Suprapubic skin (tissue), 4 donors: ENCODE measurements at places on chromosomes 11 and 22. TPM values are rescaled to one million over a fixed set of nuclear protein-coding genes. Genes with fewer than 3 reads are reported as not detected.

The PIM3 gene
- total RNA-seq = 103 TPM

The TMEM151A gene
- not detected for total RNA-seq

GRCh38 chr22:30078320-30079311 is 1.6 kb upstream of the HORMAD2 start:
- no peak for DNase-seq

DNA sequence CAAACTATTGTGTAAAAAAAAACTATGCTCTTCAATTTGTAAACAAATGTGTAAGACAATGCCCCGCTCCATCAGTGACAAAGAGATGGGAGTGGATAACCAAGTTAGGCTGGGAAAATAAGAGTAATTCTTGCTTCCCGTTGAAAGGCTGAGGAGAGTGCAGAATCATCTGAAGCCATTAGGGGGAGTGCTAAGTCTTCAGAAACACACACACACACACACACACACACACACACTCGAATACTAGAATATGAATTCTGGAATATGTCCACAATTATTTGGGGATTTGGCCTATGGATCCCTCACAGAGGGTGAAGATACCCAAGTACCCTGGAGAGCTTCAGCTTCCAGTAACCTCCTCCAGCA is 27.8 kb upstream of the ROBO3 start:
- DNase-seq = no peak

DNA sequence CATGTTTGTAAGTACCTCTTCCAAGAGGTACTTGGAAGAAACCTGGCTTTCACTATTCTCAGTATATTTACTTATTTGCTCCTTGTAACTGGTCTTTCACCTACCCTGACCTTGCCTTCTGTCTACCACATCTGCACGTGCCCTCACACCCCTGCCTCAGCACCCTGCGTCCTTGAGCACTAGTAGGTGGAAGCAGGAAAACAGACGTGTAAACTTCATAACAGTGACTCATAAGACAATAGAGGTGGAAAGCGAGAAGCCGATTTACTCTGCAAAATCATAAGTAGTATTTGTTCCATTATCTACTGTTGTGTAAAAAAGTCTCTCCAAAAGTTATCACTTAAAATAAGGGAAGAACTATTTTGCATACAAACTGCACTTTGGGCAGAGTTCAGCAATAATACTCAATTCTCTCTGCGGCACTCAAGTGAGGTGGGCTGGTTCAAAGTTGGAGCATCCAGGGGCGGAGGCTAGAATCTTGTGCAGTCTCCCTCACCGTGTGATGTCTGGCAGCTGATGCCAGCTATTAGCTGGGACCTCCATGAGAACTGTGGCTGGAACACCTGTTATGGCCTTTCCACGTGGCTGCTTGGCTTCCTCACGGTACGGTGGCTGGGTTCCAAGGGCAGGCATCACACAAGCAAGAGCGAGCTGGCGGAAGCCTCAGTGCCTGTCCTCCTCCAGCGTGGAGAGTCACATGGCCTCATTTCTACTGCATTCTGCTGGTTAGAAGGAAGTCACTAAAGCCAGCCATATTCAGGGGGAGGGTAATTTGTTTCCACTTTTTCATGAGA is 30.4 kb downstream of the PACS1 start:
- DNase-seq = peak; percentile 74

DNA sequence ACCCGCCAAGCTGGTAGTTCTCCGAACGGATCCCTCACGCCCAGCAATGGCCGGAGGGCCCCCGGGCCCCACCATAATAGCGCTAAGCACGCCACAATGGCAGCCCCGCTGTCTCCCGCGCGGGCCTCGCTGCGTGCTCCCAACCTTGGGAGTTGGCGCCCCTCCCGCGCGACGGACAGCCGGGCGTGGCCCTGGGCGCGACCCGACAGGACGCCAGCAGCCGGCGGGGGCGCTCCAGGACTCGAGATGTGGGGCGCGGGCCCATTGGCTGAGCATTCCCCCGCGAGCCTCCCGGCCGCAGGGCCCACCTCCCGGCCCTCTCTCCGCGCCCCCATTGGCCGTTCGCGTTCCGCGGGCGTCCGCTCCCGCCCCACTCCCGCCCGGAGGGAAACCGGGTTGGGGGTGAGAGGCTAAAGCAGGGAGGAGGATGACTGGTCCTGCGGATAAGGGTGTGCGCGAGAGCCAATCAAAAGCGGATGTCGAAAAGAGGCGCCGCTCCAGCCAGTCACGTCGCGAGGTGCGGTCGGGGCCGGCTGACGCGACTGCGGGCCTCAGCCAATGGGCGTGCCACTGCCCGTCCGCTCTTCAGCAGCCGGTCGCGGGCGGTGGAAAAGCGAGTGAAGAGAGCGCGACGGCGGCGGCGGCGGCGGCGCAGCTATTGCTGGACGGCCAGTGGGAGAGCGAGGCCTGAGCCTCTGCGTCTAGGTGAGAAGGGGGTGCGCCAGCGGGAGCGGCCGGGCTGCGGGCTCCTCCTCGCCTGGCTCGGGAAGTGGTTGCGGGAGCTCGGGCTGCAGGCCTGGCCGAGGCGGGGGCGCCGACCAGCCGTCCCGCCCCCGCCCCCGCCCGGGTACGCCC is at the start of gene FAR1:
TSS of gene FAR1 (plus strand) at position 567 of the 855 bp plus-strand sequence. CDS start 26,098 bp downstream, outside the sequence.
- DNase-seq = peak; percentile 98

GRCh38 chr22:50190182-50190940 is 4.6 kb downstream of the TRABD start:
- peak; percentile 91 for DNase-seq
